Adrenal gland (tissue), 19 donors: ENCODE measurements at places on chromosomes 4 and X.

DNA sequence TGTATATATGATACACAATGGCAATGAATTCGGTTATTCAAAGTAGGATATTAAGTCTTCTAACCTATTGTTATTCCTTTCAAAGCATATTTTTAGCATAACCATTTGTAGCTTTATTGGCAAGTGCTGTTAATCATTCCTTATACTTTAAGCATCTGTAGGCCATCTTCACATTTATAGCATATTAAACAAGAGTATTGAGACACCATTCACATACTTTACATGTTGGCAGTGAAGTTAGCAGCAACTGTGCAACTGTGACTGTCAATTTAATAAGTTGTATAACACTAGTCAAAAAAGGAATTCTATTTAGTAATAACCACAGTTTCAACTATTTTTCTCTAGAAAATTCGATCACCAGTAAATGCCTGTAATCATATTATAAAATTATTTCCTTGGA is 107.3 kb upstream of the MYOZ2 start:
- DNase-seq: no peak

- peak; percentile 93 for DNase-seq
These were observed at the start of gene ATP8A1 for GRCh38 chr4:42656944-42657792. ATP8A1 (minus strand) TSS chr4:42657105; CDS start chr4:42656873, 232 bp downstream.

DNA sequence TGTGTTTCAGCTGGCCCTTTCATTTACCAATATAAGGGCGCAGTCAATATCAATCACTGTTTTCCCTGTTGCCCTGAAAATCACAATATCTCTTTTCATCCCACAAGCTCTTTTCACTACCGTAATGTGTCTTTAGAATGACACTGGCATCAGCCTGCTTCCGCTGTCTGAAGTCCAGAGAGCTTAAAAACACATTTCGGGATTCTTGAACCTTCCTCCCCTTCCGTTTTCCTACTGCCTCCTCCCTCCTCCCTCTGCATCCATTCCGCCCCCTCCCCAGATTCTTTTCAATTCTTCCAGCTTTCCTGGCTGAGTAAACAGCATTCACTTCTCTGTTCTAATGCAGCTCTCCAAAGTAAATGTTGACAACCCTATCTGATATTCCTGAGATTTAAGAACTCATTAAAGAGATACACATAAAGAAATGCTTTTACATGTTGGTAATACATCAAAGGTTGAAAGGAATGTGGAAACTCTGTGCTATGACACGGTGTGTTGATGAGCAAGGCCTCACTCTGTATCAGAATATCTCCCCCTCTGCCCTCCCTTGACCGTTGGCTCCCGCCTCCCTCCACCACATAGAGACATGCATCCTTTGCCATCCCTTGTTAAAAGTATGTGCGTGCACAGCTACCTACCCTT is 83.5 kb upstream of the SPRY1 start:
- no peak for DNase-seq

DNA sequence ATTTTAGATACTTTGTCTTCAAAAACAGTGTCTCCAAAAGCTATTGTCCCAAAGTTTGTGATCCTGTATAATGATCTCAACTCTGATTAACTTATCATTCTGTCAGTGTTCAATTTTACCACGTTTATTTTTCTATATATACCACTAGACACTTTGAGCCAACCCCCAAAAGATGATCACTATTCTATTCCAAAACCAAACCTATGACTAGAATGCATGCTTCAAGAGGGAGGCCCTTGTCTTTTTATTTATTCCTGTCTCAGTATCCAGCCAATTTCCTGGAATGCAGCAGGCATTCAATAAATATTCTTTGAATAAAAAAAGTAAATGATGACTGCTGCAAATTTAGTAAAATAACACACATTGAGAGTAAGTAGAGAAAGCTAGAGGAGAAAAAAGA is 275.6 kb downstream of the LDB2 start:
- DNase-seq: no peak

GRCh38 chrX:47637546-47638195 is 7.9 kb upstream of the CFP start:
- no peak for DNase-seq

GRCh38 chr4:133484287-133484686 is 335.2 kb downstream of the PCDH10 start:
- DNase-seq: no peak

- DNase-seq: no peak
These were observed 13.7 kb downstream of the DDX60 start for GRCh38 chr4:168304744-168305459.

DNA sequence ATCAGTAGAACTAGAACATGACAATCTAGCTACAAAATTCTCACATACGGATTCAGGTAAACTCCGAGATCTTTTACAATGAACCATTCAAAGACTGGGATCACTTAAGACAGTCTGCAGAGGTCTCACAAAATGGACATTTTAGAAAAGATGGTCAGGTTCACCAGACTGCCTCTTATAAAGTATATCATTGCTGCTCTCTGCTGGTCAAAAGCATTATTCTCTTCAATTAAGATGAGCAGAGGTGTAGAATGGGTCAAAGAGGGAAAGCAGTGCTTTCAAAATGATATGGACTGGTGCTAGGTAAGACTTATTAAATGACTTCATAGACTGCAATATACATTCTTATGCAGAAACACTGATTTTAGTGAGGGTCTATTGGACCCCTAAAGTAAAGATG is 434.7 kb downstream of the PACRGL start:
- DNase-seq: no peak

GRCh38 chr4:70768301-70768948 is 46.7 kb downstream of the RUFY3 start:
- no peak for DNase-seq

- DNase-seq: no peak
These were observed 138.0 kb downstream of the NSUN7 start for GRCh38 chr4:40887764-40888131.

DNA sequence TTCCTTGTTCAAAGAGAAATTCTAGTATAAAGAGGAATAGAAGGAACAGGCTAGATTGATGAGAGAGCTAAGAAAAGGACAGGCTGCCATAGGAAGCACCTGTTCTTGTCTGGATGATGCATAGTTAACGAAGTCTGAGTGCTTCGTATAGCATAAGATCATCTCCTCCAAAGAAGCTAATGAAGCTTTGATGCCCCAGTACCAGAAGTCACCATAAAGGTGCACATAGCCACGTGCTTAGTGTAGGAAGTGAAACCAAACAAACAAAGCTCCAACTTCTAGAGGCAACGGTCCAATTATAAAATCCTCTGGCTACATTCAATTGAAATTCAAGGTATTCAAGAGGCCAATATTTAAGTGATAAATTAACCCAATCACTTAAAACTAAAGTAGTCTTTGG is 31.0 kb downstream of the AFAP1 start:
- DNase-seq: no peak

GRCh38 chr4:15653864-15654592 is 1.1 kb downstream of the FBXL5 start:
- DNase-seq: peak; percentile 37

DNA sequence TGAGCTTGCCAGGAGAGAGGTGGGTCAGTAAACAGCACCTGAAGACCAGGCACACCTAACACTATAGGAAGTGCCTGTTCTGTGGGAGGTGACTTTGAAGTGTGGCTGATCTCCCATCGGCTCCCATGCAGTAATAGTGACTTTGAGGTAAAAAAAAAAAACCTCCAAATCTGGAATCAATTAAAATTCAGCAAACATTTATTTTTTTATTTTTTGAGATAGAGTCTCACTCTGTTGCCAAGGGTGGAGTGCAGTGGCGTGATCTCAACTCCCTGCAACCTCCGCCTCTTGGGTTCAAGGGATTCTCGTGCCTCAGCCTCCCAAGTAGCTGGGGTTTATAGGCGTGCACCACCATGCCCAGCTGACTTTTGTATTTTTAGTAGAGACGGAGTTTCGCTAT is 32.4 kb downstream of the ARHGAP10 start:
- DNase-seq: no peak

GRCh38 chr4:175238827-175239517 is 320.8 kb downstream of the ADAM29 start:
- no peak for DNase-seq

DNA sequence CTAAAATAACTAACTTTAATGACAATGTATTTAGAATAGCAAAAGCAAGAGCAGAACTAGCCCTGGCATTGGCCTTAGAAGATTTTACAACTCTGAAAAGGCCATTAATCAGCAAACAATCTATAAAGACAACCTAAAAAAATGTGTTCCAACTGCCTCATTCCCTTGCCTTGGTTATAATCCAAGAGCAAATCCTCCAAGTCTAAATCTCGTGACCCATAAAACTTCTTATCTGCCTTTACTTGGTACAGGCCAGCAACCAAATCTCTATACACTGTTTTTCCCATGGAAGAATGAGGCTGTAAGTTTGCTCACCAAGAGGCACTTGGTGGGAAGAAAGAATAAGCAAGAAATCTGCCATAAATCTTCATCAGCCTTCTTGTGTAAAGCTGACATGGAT is 175.3 kb upstream of the MID1 start:
- no peak for DNase-seq

DNA sequence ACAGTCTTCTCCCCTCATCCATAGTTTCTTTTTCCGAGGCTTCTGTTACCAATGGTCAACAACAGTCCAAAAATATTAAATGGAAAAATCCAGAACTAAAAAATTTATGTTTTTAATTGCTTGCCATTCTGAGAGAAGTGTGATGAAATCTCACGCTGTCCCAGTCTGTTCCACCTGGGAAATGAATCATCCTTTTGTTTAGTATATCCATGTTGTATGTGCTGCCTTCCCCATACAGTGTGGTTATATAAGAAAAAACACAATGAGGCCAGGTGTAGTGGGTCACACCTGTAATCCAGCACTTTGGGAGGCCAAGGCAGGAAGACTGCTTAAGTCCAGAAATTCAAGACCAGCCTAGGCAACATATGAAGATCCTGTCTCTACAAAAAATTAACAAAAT is 161.6 kb downstream of the CHIC2 start:
- no peak for DNase-seq

DNA sequence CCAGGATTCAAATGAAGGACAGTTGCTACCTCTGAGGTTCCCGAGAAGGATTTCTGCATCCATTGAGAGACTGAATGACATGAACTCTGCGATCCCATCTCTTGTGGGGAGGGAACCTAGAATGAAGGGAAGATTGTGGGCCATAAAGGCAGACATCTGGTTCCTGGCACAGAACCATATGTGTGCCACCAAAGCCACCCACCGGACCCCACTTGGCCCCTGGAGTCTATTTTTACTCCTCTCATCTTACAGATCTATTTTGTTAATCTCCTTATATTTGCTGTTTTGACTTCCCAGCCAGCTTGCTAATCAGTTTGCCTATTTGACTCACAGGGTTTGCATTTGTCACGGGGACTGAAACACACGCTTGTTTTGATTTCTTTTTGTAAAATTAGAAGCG is 7.3 kb downstream of the SOD3 start:
- no peak for DNase-seq

DNA sequence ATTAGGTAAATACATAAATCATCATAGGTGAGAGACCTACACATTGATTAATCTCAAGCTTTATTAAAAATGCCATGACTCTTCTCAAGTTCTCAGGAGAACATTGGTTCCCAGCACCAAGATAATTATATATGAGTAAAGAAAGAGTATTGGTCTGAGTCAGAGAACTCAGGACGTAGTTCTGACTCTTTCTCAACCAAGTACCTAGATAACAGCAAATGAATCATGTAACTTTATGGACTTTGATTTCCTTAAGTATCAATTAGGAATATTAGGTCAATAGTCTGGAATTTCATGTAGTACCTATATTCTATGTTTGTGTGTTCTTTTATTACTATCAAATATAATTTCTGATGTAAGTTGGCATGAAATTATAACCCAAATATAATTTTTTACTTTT is 409.9 kb downstream of the GABRG1 start:
- no peak for DNase-seq

- DNase-seq: no peak
These were observed 222.3 kb upstream of the AGTR2 start for GRCh38 chrX:115948018-115948923.

DNA sequence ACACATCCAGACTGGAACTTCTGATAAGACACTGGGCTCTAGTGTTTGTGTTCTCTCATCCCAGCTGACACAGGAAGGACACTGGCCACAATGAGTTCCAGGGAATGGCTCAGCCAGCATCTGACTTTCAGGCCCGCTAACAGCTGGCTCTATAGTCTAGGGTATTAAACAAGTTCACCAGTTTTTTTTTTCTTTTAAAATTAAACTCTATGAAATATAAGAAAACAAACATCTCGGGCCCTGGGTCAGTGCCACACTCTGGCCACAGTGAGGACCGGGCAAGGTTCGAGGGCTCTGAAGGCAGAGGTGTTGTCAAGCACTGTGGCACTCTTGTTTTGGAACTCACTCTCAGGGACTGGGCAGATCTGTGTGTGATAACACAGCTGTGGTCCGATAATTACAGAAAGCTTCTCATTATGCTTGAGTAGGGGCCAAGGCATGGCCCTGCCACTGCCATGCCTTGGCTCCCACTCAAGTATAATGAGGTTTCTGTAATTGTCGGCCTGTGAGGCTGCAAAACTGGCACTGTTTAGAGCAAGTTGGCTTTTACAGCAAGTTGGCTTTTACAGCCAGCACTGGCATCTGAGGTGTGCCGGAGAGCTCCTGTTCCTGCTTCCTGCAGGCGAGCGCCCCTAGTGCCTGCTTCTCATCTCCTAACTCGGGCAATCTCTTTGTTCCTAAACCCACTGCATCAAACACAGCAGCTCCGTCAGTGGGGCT is 62.8 kb downstream of the PPP1R2C start:
- DNase-seq: peak; percentile 76

DNA sequence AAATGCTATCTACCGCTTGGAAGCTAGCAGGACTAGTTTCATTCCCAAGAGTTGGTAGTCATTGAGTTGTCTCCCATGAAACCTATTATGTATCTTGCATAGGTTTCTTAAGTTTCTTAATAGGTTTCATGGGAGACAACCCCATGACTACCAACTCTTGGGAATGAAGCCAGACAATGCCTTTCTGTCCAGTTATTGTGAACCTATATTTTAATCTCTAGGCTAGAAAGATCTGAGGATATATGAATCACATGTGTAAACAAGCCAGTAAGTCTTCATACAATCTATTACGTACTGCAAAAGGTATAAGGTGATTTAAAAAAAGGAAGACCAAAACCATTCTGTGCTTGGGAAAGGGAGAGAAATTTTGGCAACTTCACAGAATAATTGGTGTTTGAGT is 162.6 kb downstream of the INPP4B start:
- DNase-seq: no peak

DNA sequence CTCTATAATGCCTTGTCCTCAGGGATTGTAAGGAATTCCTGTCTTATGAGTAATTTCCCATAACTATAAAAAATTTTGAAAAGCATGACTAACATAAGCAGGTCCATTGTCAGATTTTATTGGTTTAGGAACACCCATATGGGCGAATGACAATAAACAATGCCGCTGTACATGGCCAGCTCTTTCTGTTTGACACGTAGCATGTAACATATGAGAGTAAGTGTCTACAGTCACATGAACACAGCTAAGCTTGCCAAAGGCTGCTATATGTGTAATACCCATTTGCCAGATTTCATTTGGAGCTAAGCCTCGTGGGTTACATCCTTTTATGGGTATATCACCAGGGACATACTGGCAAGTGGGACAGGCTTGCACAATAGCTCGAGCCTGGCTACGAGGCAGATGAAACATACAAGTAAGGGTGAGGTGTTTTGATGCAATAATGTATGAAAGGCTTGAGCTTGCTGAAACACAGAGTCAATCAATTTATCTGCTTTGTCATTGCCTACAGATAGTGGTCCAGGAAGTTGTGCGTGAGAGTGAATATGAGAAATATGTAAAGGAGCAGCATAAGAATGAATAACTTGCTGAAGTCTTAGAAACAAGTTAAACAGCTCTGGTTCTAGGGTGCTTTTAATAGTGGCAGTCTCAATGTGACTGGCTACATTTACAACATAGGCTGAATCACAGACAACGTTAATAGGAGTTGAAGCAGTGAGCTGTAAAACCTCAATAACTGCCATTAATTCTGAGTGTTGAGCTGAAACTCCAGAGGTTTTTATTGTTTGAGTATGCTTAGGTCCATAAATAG is 67.4 kb upstream of the UGT2B10 start:
- no peak for DNase-seq
